ENCODE measurements at places on chromosomes 7 and 10.

- no peak for DNase-seq
Measured at GRCh38 chr7:123719197-123719721, 29.5 kb downstream of the WASL start.

- no peak for DNase-seq
Measured at GRCh38 chr7:4727914-4728705, 46.0 kb downstream of the FOXK1 start.

DNA sequence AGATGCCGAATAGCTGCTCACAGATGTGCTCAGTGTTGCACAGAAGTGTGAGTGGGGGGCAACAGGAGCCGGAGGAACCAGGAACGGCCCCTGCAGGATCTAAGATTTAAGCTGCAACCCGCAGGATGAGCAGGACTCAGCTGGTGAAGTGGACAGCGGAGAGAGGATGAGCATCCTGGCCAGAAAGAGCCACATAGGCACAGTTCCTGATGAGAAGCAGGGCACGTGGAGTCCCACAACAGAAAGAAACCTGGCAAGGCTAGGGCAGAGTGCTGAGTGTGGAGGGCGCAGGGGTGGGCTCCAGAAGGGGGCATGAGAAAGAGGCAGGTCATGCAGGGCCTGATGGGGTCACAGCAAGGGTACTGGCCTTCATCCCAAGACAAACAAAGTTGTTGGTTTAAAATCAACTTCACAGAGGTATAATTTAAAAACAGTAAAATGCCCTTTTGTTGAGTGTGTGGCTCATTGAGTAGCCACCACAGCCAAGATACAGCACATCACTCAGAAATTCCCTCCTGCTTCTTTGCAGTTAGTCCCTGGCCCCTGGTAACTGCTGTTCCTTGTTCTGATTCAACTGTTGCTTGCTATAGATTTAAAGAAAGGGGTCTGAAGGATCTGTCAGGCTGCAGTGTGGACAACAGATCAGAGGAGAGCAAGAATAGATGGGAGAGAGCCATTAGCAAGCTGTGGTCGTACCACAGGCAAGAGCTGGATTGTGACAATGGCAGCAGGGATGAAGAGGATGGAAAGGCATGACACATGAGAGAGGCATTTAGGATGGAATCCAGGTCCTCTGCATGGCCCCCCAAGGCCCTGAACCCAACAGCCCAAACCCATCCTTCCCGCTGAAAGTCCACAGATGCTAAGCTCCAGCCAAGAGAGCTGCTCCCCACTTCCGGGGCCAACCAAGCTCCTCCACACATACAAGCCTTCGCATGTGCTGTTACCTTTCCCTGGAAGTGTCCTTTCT lies 53.1 kb upstream of the OSBPL3 start:
- DNase-seq, result no peak

GRCh38 chr7:137003566-137003965 lies 135.1 kb downstream of the CHRM2 start:
- no peak for DNase-seq

GRCh38 chr7:64686493-64687184 lies 20.7 kb downstream of the ZNF107 start:
- peak; percentile 37 for DNase-seq

GRCh38 chr10:17250736-17251135 lies 22.7 kb downstream of the VIM start:
- no peak for DNase-seq

- no peak for DNase-seq
Measured at GRCh38 chr7:92657391-92657790, 67.2 kb upstream of the FAM133B start.

- no peak for DNase-seq
Measured at GRCh38 chr7:106424476-106425016, 139.8 kb upstream of the NAMPT start.

GRCh38 chr10:67923551-67923950 lies 39.1 kb downstream of the SIRT1 start:
- DNase-seq, result no peak

DNA sequence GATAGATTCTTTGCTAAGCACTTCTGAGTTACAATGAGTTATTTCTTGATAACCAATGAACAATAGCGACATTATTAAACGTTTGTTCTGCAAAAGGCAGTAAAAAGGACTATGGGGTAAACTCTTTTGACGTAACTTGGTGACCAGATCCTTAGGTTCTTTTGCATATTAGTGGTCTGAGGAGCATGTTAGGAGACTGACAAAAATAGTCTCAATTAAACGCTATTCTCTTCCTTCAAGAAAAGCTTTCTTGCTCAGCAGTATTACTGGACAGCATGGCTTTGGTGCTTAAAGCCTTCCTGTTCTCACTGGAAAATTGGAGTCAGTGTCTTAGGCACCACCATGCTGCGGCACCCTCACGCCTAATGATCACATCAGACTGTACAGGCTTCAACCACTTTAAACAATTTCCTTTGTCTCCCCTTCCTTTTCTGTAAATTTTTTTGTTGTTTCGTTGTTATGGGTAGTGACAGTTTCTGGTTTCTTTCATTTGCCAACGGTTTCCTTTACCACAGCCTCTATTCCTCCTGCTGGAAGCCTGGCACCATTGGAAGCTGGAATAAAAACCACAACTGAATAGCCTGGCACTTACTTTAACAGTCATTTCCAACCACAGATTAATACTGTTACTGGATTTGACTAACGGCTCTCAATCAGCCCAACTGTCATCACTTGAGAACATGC lies 49.2 kb upstream of the FAM133B start:
- no peak for DNase-seq
